ENCODE measurements at places on chromosomes 5 and 9. TPM values are rescaled to one million over a fixed set of nuclear protein-coding genes. Genes with fewer than 3 reads are reported as not detected.

Gene MARVELD2
- polyA plus RNA-seq: 29.3 TPM

Gene C5orf52
- polyA plus RNA-seq: not detected

Gene BAAT
- polyA plus RNA-seq: 0.13 TPM

Gene NMUR2
- 0.94 TPM for polyA plus RNA-seq

Gene PTBP3
- 114 TPM for polyA plus RNA-seq

DNA sequence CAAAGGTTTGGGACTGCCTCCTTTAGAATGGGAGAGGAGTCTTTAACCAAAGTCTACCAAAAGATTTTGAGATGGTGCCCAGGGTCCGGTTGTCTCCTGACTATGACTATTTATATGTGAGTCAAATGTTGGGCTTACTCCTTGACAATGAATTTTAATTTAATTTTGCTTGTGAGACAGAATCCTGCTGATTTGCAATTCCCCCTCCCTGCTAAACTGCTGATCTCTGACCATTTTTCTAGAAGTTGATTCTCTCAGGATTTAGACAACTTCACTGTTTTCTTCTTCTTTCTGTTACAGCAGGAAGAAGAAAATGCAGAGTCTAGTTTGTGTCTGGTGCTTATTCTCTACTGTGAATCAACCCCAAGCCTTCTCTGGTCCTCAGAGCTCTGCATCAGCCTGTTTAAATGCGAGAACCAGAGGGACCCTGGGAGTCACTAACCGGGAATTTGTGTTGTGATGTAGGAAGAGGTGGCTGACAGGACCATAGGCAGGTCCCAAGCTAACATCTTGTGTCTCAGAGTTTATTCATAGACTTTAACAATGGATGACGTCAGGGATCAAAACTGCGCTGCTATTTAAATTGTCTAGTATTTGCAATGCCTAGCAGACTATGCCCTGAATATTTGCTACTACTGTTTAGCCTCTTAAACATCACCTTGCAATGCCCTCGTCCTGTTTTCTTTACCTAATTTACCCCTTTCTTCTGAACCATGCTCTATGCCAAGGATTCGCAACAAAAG is 124.0 kb upstream of the TAF11L2 start:
- no peak for DNase-seq

Gene SH3PXD2B
- polyA plus RNA-seq: 33.0 TPM

GRCh38 chr5:30436691-30437090 is 756.8 kb upstream of the CDH6 start:
- no peak for DNase-seq

Gene MYMK
- not detected for polyA plus RNA-seq

- no peak for DNase-seq
These were observed 96.5 kb upstream of the ZNF608 start for GRCh38 chr5:124842725-124843595.

Gene C1QTNF2
- 2.6 TPM for polyA plus RNA-seq

- DNase-seq: no peak
These were observed 130.1 kb upstream of the PTGER4 start for GRCh38 chr5:40549616-40550015.

Gene SPATA9
- polyA plus RNA-seq: 1.8 TPM

- no peak for DNase-seq
These were observed 31.0 kb downstream of the ABLIM3 start for GRCh38 chr5:149172261-149172660.

- no peak for DNase-seq
These were observed 102.9 kb downstream of the LIFR start for GRCh38 chr5:38453506-38453905.

DNA sequence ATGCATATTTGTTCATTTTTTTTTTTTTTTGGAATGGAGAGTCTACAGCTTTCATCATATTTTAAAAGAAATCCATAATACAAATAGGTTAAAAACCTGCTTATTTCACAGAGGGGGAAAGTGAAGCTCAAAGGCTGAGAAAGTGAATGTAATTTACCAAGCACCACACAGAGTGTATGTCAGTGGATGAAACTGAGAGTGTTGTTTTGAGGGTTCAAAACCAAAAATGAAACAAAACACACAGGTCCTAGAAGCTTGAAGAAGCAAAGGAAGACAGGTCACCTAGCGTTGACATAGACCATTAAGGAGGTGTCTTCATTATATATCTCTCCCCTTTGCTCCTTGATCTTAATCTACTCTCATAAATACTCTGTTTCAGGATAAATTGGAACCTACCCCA is 7.5 kb downstream of the NMUR2 start:
- DNase-seq: no peak

Gene GZMA
- polyA plus RNA-seq: 0.85 TPM

Gene DYNC2I2
- 84.6 TPM for polyA plus RNA-seq

GRCh38 chr9:69261636-69262035 is 63.4 kb upstream of the ENTREP1 start:
- DNase-seq: no peak

- DNase-seq: no peak
These were observed 69.8 kb downstream of the ICE1 start for GRCh38 chr5:5492087-5492933.

- DNase-seq: no peak
These were observed 238.4 kb downstream of the ARRDC3 start for GRCh38 chr5:91144491-91145332.

- no peak for DNase-seq
These were observed 547.9 kb downstream of the DTWD2 start for GRCh38 chr5:118440496-118440895.

- DNase-seq: no peak
These were observed 60.7 kb downstream of the ADAMTS12 start for GRCh38 chr5:33831041-33831440.

DNA sequence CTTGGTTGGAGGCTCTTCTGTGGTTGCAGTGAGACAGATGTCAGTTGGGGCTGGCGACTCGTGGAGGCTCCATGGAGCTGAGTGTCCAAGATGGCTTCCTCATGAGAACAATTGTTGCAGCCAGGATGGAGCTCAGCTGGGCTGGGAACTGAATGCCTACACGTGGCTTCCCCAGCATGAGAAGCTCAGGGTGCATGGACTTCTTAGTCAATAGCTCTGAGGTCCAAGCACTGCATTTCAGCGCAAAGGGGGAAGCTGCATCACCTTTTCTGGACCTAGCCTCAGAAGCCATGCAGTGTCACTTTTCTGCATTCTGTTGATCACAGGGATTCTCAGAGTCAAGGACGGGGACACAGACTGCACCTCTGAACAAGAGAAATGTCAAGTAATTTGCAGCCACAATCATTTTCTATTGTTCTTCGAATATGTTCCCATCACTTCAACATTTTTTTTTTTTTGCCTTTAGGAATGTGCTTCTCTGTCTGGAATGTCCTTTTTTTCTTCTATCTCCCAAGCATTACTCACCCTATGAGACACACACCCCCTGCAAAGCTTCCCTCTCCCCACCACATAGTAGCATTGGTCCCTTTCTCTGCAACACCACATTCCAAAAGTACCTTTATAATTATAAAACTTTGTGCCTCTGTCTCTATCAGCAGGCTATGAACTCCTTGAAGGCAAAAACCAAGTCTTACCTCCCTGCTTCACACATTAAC is 57.5 kb upstream of the STK32A start:
- DNase-seq: no peak

Gene BSPRY
- 11.8 TPM for polyA plus RNA-seq

GRCh38 chr5:61730866-61731265 is 398.8 kb downstream of the ZSWIM6 start:
- no peak for DNase-seq

DNA sequence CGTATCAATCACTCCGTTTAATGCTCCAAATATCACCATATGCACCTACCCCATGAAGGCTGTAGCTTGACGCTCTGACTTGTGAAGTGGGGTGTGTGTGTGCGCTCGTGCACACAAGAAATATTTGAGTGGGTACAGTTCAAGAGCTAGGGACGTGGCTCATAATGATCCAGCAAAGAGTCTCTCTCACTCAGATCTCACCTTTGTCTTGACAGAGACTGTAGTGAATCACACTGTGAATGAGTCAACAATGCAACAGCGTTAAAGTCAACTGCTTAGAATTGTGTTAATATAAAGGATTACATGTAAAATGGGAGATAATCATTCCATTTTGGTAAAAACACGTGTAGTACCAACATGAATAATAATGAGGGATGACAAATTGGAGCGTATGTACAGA is 119.4 kb downstream of the MED27 start:
- DNase-seq: no peak

Gene TLE1
- 72.4 TPM for polyA plus RNA-seq

GRCh38 chr9:91835216-91835615 is 114.8 kb downstream of the ROR2 start:
- no peak for DNase-seq

GRCh38 chr5:91313757-91314673 is 69.1 kb downstream of the ARRDC3 start:
- no peak for DNase-seq

DNA sequence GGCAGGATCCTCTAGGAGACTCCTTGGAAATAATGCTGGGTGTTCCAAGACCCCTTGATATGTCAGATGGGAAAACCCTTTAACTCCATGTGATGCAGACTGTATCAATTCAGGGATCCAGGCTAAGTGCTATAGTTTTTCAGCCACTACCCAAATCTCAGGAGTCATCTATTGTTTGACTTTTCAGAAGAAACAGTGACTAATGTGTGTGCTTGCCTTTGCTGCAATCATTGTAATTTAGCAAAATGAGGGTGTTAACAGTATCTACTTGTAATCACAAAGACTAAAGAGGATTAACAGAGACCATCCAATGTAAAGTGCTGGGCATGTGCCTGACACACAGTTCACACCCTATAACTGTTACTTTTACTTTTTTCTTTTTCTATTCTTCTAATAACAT is 309.6 kb upstream of the RFX3 start:
- no peak for DNase-seq

GRCh38 chr9:9718691-9719090 is 894.1 kb downstream of the PTPRD start:
- DNase-seq: no peak

GRCh38 chr5:77607324-77607723 is 31.2 kb downstream of the OTP start:
- no peak for DNase-seq

- no peak for DNase-seq
These were observed 28.0 kb downstream of the DNAJC21 start for GRCh38 chr5:34957321-34957720.

DNA sequence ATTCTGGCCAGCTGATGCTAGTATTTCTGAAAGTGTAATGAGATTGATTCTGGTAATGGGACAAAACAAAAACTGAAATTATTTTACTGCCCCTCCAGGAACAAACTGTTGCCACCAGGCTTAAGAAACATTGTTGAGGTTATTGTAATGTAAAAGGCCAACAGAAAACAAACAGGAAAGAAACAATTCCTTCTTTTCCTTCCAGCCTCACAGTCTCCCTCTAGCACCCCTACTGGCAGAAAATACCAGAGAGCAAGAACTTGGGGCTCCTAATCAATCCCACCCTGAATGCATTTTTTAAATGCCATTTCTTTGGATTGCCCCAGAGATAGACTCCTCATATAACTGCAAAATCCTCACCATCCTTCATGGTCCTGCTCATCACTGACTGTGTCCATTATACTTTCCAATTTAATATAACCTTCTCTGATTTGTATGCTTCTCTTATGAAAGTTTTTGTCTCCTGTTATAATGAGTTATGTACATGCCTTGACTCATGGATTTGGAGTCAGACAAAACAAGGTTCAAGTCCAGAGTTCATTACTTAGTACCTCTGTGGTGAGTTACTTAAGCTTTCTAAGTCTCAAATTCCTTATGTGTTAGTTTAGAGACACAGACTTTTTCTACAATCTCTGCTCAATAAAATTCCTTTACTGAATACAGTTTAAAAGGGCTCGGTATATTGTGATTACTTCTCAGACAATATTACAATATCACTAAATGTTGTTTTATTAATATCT is 157.9 kb upstream of the FBN2 start:
- no peak for DNase-seq

DNA sequence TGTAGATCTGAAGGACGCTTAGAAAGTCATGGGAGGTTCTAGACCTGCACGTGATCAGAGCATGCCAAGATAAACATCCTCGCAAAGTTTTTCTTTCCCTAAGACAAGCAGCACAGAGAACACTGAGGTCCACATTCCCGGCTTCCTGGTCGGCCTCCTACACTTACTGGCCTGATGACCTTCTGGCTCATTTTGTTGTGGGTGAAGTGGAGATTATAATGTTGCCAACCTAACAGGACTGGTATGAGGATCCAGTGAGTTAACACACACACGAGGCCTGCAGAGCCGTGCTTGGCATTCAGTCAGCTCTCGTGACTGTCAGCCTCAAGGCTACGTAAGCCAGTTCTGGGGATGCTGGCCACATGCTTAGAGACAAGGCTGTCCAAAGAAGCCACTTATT is 186.0 kb downstream of the TENT4A start:
- no peak for DNase-seq

DNA sequence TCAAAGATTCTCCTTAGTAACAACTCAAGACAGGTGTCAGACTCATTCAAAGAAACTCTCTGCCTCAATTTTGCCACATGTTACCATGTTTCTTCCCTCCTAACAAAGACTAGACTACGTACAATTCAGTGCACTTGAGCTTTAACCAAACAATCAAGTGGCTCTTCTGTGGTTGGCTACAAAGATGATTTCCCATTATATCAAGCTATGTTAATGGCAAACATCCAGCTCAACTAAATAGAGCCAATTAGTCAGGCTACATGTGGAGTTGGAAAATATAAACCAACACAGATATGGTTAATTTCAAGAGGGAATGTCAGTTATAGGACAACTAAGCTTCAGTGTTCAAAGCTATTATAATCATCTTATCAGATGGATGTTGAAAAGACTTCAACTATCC is 29.2 kb upstream of the ADRA1B start:
- no peak for DNase-seq

DNA sequence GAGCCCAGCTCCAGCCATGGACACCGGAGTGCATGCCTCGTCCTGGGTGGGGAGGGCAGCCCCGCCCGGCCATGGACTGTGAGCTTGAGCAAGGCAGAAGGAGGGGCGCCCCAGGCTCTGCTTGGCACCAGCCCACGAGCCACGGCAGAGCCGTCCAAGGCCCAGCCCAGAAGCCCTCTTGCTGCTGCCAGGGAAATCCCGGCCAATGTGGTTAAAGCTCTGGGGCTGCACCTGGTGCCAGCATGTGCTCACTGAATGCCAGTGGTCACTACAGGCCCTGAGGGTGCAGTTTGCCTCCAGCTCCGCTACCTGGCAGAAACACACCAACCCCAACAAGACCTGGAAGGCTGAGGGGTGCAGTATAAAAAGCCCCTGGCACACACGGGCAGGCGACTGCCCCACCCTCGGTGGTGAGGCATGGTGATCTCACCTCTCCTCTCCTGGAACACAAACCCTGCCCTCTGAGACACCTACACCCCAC is 11.8 kb downstream of the BRD3 start:
- no peak for DNase-seq

- no peak for DNase-seq
These were observed 51.6 kb upstream of the MACIR start for GRCh38 chr5:103207011-103207410.

- no peak for DNase-seq
These were observed 17.0 kb upstream of the IPPK start for GRCh38 chr9:92686954-92687353.

- DNase-seq: no peak
These were observed 27.1 kb downstream of the ORM2 start for GRCh38 chr9:114356792-114357191.

Gene HSD17B4
- polyA plus RNA-seq: 182 TPM

GRCh38 chr5:74433896-74434829 is 206.4 kb downstream of the ENC1 start:
- no peak for DNase-seq
